ENCODE measurements at places on chromosomes 4 and X.
A peak's percentile ranks its signal among the peaks of the same experiment; 100 is the strongest.

- DNase-seq = peak; percentile 1
Measured at GRCh38 chrX:77442728-77443127, 4.5 kb upstream of the FGF16 start.

GRCh38 chrX:125710403-125711062, 390.9 kb downstream of the TEX13C start:
- DNase-seq = no peak

DNA sequence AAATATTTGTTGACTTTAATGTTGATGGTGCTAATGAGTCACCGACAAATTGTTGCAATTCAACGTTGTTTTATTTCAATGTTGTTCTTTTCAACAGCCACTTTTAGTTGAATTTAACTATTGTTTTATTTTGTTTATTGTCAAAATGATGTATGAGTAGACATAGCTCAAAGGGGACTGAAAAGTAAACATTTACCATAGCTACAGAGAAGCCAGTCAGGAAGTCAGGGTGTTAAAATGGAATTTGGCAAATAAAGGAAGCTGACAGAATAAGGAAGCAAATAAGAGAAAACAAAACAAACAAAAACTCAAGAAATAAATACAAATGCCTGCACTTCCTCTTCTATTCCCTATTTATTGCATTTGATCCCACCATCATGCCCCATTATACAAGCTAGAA, 648.4 kb upstream of the HTR2C start:
- no peak for DNase-seq

GRCh38 chr4:19721587-19721986, 530.1 kb upstream of the SLIT2 start:
- DNase-seq = no peak

GRCh38 chrX:45852884-45853283, 652.2 kb upstream of the DIPK2B start:
- DNase-seq = no peak

DNA sequence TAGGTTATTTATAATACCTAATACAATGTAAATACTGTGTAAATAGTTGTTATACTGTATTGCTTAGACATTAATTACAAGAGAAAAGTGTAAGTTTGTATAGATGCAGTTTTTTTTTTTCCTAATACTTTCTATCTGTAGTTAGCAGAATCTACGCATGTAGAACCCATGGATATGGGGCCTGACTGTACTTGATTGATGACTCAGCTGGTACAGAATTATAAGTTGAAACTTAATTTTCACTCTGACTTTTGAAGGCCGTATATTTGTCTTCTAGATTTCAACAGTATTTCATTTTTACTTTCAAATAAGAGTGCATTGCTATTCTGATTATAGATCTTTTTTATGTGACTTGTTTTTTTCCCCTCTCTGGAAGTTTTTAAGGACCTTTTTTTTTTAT, 30.8 kb upstream of the NDUFC1 start:
- no peak for DNase-seq

DNA sequence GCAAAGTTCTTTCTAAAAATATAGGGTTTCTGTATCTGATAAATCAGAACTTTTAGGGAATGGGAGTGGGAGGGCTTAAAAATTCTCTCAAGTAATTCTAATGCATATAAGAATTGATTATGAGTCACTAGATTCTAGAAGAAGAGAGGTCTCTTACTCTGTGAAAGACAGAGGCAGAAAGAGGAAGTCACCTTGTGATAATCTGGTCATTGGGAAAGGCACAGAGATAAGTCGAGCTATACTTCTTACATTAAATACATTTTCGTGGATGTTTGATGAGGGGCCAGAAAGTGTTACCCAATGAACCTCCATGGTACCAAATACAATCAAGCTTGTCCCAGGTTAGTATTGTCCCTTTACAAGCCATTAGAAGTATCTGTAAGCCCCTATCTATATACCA, 134.4 kb downstream of the MAD2L1 start:
- no peak for DNase-seq

DNA sequence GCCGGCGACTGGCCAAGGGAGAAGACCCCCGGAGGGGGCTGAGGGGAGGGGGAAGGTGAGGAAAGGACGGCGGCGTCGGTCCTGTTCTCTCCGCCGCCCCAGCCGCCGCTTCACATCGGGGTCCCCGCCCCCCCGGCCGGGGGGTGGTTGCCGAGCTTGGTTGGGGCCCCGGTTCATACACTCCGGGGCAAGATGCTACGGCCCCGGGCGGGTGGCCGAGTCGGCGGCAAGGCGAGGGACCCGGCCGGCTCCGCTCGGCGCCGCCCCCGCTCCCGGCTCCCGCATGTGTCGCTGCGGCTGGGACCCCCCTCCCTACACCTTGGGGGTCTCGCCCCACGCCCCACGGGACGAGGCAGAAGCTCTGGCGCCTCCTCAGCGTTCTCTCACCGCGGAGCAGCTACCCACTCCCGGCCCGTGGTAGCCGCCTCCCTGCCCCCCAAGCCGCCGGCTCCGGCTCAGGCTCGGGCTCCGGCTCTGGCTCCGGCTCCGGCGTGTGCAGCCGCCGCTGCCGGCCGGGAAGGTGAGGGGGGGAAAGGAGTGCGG, 461 bp downstream of the FBXW7 start:
- DNase-seq = no peak

DNA sequence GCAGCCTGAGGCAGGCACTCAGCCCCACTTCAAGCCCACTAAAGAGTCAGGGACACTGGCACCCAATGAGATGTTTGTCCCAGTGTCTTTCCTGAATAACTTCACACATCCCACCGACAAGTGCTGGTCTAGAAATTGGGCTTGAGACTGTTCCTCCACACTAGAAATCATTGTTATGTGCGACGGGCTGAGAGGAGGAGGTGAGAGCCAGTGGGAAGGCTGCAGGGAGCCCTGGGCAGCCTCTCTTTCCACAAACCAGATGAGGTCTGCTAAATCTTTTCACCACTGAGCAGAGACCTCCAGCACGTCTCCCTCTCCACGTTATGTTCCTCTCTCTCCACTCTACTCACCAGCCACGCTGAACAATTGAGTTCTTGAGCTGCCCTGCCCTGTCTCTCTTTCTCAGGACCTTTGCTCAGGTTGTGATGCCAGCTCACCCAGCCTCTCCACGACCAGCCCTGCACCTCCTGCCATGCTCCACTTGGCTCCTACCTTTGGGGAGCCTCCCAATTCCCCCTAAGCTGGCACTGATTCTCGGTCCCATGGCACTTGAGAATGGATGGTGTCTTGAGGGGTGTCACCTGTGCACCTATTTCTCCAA, 8.4 kb downstream of the SCD5 start:
- DNase-seq = no peak

GRCh38 chrX:53483838-53484405, 49.8 kb upstream of the HSD17B10 start:
- no peak for DNase-seq

- no peak for DNase-seq
Measured at GRCh38 chr4:16117164-16117563, 33.3 kb upstream of the PROM1 start.

GRCh38 chr4:127844601-127845116, 36.0 kb upstream of the PLK4 start:
- DNase-seq = no peak

DNA sequence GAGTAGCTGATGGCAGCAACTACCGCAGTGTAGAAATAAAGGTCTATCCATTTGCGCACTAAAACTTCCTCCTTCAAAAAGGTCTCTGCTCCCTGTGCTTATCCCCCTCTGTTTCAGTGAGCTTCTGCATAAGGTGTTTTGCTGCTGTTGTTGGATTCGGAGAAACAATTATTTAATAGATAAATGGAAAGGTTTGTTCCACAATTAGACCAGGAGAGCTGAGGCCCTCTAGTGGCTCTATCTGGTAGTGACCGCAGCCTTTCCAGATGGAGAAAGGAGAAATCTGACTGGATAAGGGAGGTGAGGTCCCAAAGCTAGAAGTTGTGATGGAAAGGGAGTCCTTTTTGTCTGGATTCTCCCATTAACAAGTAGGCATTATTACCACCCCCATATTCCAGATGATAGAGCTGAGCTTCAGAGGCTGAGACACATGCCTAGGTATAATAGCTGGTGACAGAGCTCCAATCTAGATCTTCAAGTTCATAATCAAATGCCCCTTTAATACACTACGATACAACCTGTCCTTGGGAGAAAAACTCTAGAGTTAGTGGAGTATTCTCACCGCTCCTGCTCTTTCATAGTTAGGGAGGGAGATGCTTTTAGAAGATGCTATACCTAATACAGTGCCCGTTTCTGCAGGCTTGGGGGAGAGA, 5.1 kb upstream of the GABRQ start:
- DNase-seq = peak; percentile 24

GRCh38 chr4:784401-785331, 41.3 kb downstream of the CPLX1 start:
- no peak for DNase-seq

GRCh38 chrX:87310780-87311179, 206.8 kb upstream of the KLHL4 start:
- DNase-seq = no peak
